DMS79 (cell line): ENCODE measurements at places on chromosomes 12 and 14.
A peak's percentile ranks its signal among the peaks of the same experiment; 100 is the strongest.

GRCh38 chr14:65354715-65355114 is 57.8 kb upstream of the FUT8 start:
- no peak for DNase-seq

- no peak for DNase-seq
Measured at GRCh38 chr12:127923501-127923900, 343.5 kb upstream of the TMEM132C start.

DNA sequence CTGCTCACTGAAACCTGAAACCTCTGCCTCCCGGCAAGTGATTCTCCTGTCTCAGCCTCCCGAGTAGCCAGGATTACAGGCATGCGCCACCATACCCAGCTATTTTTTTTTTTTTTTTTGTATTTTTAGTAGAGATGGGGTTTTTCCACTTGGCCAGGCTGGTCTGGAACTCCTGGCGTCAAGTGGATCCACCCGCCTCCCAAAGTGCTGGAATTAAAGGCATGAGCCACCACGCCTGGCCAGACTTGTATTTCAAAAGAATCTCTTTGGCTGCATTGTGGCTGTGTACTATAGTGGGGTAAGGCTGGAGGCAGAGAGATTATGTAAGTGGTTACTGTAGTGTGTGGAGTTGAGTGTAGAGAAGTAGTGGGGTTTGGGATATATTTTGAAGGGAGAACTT is 35.1 kb downstream of the TRHDE start:
- no peak for DNase-seq

DNA sequence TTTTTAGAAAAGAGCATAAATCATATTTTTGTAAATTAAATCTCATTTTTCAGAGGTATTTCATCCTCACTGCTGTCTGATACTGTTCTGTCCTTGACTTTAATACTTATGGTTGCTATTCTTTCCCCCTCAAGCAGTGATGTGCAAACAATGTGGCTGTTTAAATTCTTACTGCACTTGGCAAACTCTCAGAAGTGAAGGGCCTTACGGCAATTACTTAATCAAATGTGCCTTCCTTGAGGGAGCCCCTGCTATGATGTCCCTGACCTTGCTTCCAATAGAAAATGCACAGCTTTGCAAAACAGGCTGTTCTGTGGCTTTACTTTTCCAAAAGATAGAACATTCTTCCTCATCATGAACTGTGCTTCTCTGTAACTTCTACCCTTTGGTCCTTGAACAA is 35.2 kb downstream of the UBE3B start:
- peak; percentile 87 for DNase-seq
